ENCODE measurements at places on chromosomes 12 and 14.

DNA sequence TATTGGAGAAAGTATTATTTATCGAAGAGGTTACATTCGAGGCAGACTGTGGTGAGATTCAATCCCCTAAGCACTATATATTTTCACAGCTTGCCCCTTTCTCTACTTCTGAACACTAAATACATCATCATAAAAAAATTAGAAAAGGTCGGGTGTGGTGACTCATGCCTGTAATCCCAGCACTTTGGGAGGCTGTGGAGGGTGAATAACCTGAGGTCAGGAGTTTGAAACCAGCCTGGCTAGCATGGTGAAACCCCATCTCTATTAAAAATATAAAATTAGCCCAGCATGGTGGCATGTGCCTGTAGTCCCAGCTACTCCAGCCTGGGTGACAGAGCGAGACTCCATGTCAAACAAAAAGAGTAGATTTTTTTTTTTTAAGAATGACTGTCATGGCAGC is 70.6 kb upstream of the MYF6 start:
- no peak for DNase-seq

- no peak for DNase-seq
These were observed 67.3 kb upstream of the EGLN3 start for GRCh38 chr14:34018125-34018524.

DNA sequence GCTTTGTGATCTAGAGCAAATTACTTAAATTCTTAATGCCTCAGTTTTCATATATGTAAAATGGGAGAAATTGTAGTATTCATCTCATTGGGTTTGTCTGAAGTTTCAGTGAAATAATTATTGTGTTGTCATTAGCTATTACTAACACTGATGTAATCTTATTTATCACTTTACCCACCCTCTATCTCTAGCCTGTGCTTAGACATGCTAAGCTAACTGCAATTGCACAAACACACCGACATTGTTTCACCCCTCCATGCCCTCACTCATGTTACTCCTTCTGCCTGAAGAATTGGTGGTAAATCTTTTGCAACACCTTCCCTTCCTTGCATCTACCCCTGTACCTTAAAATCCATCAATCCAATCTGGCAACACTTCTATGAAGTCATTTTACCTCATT is 241.6 kb downstream of the BCAT1 start:
- DNase-seq = no peak

DNA sequence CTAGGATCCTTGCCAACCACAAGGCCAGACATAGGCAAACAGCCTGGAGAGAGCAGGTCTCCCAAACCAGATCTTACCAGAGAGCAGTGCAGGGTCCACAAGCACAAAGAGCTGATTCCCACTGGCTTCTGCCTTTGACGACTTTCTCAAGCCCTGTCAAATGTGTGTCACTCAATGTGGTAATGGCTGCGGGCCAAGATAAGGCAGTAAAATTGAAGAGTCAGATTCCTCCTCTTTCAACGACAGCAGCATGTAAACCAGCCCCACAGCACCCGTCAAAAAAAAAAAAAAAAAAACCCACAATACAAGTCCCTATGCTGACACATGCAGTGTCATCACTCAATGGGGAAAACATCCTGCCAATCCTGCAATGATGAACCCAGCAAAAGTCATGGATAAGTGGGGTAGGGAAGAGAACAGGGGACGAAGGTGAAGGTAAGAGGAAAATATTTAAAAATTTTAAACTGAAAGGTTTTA is at the start of gene STON2:
Gene STON2 (minus strand): TSS at position 123 of the 477 bp plus-strand sequence. CDS start 1,942 bp downstream, outside the sequence.
- peak; percentile 9 for DNase-seq

Measured in small intestine (tissue), 16 donors.